Tibial nerve (tissue), 4 donors: ENCODE measurements at places on chromosomes 3 and 15.

- H3K4me3 ChIP-seq, result no peak overlapping the region
- H3K36me3 ChIP-seq, result no peaks in the 10 kb centered on the region
- peaks cover 16% of the 10 kb centered on the region for H3K4me1 ChIP-seq
- no peaks in the 10 kb centered on the region for H3K27me3 ChIP-seq
Measured at GRCh38 chr15:57472861-57473260, 96.6 kb downstream of the CGNL1 start.

- H3K27me3 ChIP-seq, result no peaks in the 10 kb centered on the region
- H3K4me1 ChIP-seq, result no peaks in the 10 kb centered on the region
- DNase-seq, result no peak
- no peak overlapping the region for H3K27ac ChIP-seq
- no peak overlapping the region for H3K4me3 ChIP-seq
- no peaks in the 10 kb centered on the region for H3K36me3 ChIP-seq
Measured at GRCh38 chr15:65937476-65937875, 68.2 kb downstream of the RAB11A start.

DNA sequence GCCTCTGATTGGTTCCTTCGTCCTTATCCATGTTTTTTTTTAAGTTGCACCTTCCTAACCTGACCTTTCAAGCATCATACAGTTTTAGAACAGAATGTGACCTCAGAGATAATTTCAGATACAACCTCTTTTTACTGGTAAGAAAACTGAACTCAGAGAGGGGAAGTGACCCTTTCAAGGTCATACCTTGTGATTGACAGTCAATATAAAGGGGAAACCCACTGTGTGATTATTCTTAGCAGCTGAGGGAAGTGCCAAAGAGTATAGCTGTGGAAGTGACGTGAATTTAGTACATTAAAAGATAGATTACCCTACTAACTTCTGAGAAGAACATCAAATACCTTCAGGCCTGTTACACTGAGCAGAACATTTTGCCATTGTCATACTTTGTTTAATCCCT is 319.4 kb downstream of the NEK10 start:
- H3K4me1 ChIP-seq, result no peaks in the 10 kb centered on the region
- DNase-seq, result no peak
- no peaks in the 10 kb centered on the region for H3K27me3 ChIP-seq

DNA sequence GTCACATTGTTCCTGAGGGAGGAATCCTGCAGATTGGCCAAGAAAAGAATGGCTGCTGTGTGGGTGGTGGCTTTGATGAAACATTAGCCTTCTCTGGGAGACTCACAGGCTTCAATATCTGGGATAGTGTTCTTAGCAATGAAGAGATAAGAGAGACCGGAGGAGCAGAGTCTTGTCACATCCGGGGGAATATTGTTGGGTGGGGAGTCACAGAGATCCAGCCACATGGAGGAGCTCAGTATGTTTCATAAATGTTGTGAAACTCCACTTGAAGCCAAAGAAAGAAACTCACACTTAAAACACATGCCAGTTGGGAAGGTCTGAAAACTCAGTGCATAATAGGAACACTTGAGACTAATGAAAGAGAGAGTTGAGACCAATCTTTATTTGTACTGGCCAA is 6.1 kb downstream of the PTX3 start:
- no peak for DNase-seq
- no peaks in the 10 kb centered on the region for H3K4me1 ChIP-seq
- H3K4me3 ChIP-seq, result no peak overlapping the region
- H3K36me3 ChIP-seq, result no peaks in the 10 kb centered on the region

DNA sequence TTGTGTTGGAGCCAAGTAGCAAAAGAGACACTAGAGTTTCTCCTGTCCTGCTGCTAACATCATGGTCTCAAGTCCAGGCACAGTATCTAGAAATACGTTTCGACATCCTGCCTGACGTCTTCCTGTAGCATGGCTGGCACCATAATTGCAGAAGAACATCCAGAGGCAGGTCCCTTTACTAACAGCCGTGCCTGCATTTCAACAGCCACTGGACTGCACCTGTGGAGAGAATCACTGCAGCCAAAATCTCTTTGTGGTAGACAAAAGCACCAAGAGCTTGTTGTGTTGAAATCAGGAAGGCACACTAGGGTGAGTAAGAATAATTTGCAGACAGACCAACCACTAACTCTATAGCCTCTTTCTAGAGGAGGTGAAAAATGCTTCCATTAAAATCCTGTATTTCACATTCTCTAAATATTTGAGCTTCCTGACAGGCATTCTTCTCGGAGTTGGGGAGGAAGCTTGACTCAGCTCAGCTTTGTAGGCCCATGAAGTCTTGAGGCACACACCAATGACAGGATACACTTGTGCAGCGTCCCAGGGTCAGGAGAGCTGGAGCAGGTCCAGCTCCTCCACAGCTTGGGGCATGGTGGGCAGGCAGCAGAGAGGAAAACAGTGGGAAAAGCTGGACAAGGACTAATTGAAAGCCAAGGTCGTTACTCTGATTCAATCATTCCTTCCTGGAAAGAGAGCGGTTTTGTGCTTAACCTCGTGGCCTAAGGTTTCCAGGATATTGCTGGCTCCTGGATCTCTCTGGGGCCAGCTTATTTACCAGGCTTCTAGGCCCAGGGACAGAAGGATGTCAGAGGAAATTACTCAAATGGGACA is 244.9 kb downstream of the FAM43A start:
- no peak for DNase-seq
- H3K27ac ChIP-seq, result peak overlapping the region; percentile 30
- H3K4me3 ChIP-seq, result no peak overlapping the region
- H3K4me1 ChIP-seq, result peaks cover 49% of the 10 kb centered on the region
- no peaks in the 10 kb centered on the region for H3K36me3 ChIP-seq
- H3K27me3 ChIP-seq, result no peaks in the 10 kb centered on the region

GRCh38 chr3:53694666-53695323 is 151.4 kb downstream of the CHDH start:
- no peaks in the 10 kb centered on the region for H3K4me1 ChIP-seq
- H3K36me3 ChIP-seq, result no peaks in the 10 kb centered on the region
- H3K27ac ChIP-seq, result no peak overlapping the region
- H3K4me3 ChIP-seq, result no peak overlapping the region
- no peak for DNase-seq

DNA sequence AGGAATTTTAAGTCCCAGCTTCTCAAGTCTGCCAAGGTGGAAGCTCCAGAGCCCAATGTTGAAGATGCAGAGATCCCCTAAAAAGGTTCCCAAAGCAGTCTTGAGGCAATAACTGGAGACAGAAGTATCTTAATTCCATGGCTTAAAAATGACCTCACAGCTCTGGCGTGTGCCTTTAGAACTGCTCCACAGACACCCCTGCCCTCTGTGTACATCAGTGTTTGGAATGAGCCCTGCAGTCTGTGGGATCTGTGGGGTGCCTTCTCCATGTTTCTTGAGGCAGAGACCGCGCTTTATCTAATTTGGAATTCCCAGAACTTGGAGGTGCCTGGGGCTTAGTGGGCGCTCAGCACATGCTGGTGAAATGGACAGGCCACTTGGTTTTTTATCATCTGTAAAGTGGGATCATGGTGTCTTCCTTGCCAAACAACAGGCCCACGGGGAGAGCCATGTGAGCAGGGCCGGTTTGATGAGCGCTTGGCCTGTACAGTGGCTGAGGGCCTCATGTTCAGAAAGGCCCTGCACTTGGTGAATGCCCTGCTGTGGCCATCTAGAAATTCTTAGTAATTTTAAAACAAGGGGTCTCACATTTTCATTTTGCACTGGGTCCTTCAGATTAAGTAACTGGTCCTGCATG is 7.1 kb downstream of the ITGA11 start:
- no peak for DNase-seq
- H3K4me3 ChIP-seq, result no peak overlapping the region
- H3K36me3 ChIP-seq, result no peaks in the 10 kb centered on the region
- H3K27me3 ChIP-seq, result no peaks in the 10 kb centered on the region
- no peaks in the 10 kb centered on the region for H3K4me1 ChIP-seq
- H3K27ac ChIP-seq, result no peak overlapping the region

GRCh38 chr15:48654801-48655200 is 9.3 kb upstream of the FBN1 start:
- H3K27ac ChIP-seq, result no peak overlapping the region
- no peaks in the 10 kb centered on the region for H3K27me3 ChIP-seq
- H3K4me3 ChIP-seq, result no peak overlapping the region
- no peaks in the 10 kb centered on the region for H3K4me1 ChIP-seq
- DNase-seq, result no peak

DNA sequence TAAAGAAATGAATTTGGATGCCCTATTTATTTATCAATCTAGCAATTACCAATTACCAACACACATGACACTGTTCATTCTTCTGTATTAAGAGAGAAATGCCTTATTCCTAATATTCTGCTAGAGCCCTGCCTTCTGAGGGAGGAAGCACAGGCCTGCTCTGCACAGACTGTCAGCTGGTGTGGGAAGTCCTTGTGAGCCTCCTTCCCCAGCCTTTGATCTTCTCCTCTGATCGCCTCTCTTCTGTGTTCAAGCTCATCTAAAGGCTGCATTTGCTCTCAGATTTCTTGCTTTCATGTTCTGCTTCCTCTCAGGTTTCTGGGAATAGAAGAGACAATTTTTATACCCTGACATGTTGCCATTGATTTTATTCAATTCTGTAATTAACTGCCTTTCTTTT is 290.6 kb upstream of the UMPS start:
- no peak for DNase-seq
- H3K27me3 ChIP-seq, result no peaks in the 10 kb centered on the region
- no peak overlapping the region for H3K27ac ChIP-seq
- no peaks in the 10 kb centered on the region for H3K36me3 ChIP-seq

DNA sequence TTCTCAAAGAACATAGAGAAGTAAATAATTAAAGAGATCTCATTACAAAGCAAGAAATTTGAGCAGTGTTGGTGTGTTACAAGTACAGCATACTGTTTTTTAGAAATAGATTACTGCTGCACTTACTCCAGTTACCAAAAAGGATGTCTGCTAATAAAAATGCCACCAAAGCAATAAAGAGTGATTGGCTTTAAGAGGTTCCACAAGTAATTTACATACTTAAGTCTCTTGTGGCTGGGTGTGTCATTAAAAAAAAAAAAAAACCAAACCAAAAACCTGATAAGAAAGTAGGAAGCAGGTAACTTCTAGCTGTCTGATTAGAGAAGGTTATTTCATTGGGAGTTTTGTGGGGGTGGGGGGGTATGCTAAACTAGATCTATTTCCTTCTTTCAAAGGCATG is 15.2 kb downstream of the RAB11A start:
- H3K27ac ChIP-seq, result no peak overlapping the region
- H3K27me3 ChIP-seq, result no peaks in the 10 kb centered on the region
- no peak overlapping the region for H3K4me3 ChIP-seq
- DNase-seq, result no peak

DNA sequence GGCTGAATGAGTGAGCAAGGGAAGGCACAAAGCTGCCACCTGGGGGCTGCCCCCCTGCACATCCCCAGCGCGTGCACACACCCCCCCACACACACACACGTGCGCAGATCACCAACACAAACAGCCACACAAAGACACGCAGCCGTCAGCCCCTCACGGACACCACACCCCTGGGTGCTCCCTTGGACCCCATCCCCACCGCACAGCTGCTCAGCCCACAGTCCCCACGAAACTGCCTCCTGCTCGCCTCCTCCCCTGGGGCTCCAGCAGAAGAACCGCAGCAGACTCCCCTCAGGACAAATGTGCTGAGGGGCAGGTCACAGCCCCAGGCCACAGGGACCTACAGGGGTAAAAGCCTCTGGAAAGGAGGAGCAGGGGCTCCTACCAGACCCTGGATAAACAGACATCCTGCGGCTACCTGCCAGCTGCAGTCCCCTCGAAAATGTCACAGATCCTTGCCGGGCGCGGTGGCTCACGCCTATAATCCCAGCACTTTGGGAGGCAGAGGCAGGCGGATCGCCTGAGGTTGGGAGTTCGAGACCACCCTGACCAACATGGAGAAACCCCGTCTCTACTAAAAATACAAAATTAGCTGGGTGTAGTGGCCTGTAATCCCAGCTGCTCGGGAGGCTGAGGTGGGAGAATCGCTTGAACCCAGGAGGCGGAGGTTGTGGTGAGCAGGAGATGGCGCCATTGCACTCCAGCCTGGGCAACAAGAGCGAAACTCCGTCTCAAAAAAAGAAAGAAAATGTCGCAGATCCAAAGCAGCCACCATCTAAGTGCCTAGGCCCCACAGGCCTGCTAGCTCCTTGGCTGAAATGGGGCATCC is 6.5 kb downstream of the TWF2 start:
- no peaks in the 10 kb centered on the region for H3K4me1 ChIP-seq
- peak overlapping the region; percentile 20 for H3K27ac ChIP-seq
- H3K36me3 ChIP-seq, result no peaks in the 10 kb centered on the region
- DNase-seq, result no peak
- H3K27me3 ChIP-seq, result no peaks in the 10 kb centered on the region

DNA sequence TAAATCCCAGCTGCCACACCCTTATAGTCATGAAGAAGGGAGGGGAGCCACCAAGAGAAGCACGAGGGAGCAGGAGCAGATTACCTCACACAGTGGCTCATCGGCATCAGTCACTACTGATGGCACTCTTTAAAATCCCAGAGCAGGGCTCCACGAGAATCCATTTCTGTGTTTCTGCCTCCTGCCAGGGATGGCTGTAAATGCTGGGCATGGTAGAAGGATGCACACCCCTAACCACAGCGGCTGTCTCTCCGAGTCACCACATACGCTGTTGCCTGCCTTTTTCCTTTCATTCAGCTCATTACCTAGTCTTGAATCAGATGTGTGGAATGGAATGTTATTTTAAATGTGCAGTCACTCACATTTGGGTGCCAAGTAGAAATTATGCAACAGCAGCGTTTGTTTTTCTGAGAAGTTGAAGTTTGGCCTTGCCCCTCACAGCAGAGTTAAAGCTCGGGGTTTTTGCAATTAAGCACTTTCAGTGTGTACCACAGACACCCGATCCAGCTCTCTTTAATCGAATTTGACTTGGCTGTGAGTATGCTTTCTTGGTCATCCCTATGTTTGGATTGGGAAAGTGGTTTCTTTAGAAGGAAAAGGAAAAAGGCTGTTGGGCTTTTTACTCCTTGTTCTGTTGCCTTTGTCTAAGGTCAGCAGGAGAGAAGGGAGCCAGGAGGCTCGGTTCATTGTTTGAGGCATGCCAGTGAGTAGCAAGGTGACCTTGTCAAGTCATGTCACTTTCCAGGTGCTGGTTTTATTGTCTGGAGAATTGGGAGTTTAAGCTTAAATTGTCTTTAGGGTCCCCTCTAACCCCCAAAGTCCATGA is 284.2 kb upstream of the TPM1 start:
- no peaks in the 10 kb centered on the region for H3K27me3 ChIP-seq
- H3K27ac ChIP-seq, result peak overlapping the region; percentile 75
- DNase-seq, result peak; percentile 77
- H3K4me1 ChIP-seq, result peaks cover 41% of the 10 kb centered on the region
- H3K36me3 ChIP-seq, result no peaks in the 10 kb centered on the region

- DNase-seq, result no peak
- H3K4me3 ChIP-seq, result no peak overlapping the region
- H3K27ac ChIP-seq, result no peak overlapping the region
Measured at GRCh38 chr3:18946524-18946923, 201.8 kb upstream of the KCNH8 start.
